Dorsolateral prefrontal cortex (tissue), 122 donors: ENCODE measurements at places on chromosomes 12 and 14.

- DNase-seq, result no peak
Observed at GRCh38 chr14:70748422-70748821, 60.9 kb downstream of the MAP3K9 start.

DNA sequence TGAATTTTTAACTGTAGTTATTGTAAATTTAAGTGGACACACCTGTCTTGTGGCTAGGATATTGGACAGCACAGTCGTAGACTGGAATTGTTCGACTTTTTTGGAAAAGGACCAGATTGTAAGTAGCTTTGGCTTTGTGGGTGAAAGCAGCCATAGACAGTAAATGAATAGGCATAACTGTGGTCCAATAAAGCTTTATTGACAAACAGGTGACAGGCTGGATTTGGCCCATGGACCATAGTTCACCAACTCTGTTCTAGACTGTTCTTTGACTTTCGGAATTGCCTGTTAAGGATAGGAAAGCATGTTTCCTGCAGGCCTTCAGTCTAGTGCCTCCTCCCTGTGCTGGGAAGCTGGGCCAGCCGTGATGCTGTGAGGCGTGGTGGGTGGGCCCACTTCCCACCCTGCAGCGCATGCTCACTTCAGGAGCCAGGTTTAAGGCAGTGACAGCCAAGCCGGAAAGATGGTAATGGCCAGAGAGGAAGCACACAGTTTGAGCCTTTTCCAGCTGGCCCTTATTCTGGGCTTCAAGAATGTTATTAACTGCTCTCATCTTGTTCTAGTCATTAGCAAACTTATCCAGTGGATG is 51.8 kb downstream of the PPP2R5C start:
- DNase-seq, result no peak

GRCh38 chr14:35965400-35965799 is 139.3 kb downstream of the BRMS1L start:
- no peak for DNase-seq

GRCh38 chr14:70018713-70019211 is 139.5 kb downstream of the SMOC1 start:
- DNase-seq, result no peak

GRCh38 chr12:104506676-104507401 is 50.1 kb downstream of the CHST11 start:
- no peak for DNase-seq
